Putamen (tissue), 1 donor: ENCODE measurements at places on chromosomes 3 and 15.

GRCh38 chr15:88897456-88898194, 2.3 kb upstream of the HAPLN3 start:
- peak; percentile 77 for DNase-seq

DNA sequence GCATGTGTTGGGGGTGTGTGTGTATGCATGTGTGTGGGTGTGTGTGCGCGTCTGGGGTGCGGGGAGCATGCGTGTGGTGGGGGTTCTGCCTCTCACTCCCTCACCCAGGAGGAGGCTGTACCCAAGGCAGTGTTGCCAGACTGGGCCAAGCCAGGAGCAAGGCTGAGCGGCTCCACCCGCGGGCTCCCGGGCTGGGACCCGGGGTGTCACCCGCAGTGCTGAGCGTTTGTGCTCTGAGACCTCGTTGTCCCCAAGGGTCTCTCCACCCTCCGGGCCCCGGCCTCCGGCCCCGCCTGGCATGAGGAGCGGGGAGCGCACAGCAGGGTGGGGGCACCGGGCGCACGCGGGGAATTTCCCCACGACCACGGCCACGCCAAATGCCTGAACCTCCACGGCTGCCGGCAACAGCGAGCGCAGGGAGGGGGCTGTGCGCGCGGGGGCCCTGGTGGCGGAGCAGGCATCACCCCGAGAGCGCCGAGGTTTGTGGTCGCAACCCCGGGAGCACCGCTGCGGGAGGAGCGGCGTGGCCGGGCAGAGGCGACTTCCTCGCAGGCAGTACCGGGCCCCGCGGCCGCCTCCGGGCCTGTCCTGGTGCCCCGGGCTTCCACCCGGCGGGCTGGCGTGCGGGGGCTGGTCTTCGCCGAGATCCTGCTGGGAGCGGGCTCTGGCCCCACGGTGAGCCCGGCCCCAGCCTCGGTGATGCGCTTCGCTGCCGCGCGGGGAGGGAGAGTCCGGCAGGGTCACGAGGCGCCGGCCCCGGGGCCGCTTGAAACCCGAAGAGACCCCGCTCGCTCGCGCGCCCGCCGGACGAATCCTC, 7.4 kb upstream of the OCA2 start:
- no peak for DNase-seq

DNA sequence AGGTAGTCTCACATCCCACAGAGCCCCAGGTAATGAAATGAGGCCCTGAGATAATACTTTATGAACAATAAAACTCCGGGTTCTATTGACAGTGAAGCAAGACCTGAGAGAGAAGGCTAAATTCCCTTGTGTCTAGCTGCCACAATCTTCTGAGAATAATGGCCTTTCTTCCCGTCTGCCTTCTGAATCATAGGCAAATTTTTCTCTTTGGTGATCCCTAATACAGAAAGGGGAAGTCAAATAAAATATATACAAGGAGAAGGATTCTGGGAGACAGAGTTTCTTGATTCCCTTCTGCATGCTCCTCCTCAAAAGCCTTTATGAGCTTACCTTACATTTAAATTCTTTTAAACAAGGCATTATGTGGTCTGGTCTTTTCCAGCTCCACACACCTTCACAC, 29.9 kb upstream of the CCR2 start:
- no peak for DNase-seq

GRCh38 chr3:141328286-141329166, 39.8 kb upstream of the ZBTB38 start:
- DNase-seq: no peak
